ENCODE measurements at places on chromosomes 3 and 15. TPM values are rescaled to one million over a fixed set of nuclear protein-coding genes. Genes with fewer than 3 reads are reported as not detected.
A peak's percentile ranks its signal among the peaks of the same experiment; 100 is the strongest.

DNA sequence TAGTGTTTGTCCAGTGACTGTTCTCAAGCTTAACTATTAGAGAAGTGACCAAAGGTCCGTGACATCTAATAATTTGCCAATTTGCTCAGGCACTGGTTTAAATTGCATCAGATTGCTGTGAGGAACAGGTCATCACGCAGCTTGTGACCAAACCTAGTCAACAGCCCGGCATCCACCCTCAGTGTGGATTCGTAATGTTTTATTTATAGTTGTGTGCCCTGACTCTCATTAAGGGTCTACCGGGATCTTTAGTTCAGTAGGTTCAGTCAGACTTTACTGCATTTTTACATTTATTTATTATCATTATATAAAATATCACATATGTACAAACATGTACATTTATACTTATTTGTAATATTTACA lies 46.4 kb upstream of the PGPEP1L start:
- peaks cover 11% of the 10 kb centered on the region for H3K4me1 ChIP-seq
- no peak for DNase-seq
- H3K27ac ChIP-seq = no peak overlapping the region
- H3K4me3 ChIP-seq = no peak overlapping the region

GRCh38 chr15:44574734-44575133 lies 37.8 kb downstream of the EIF3J start:
- peak overlapping the region; percentile 43 for H3K27ac ChIP-seq
- DNase-seq = no peak
- H3K4me3 ChIP-seq = no peak overlapping the region
- peaks cover 38% of the 10 kb centered on the region for H3K36me3 ChIP-seq

Gene GDPGP1
- total RNA-seq = 12.1 TPM

Gene IMPG2
- 0.29 TPM for total RNA-seq

GRCh38 chr3:10933805-10934481 lies 58.6 kb upstream of the SLC6A1 start:
- no peak overlapping the region for H3K4me3 ChIP-seq
- DNase-seq = no peak
- no peaks in the 10 kb centered on the region for H3K36me3 ChIP-seq
- H3K27ac ChIP-seq = no peak overlapping the region
- no peaks in the 10 kb centered on the region for H3K27me3 ChIP-seq
- no peaks in the 10 kb centered on the region for H3K4me1 ChIP-seq

GRCh38 chr15:76517910-76518309 lies 181.3 kb downstream of the ISL2 start:
- H3K36me3 ChIP-seq = no peaks in the 10 kb centered on the region
- H3K27me3 ChIP-seq = no peaks in the 10 kb centered on the region
- no peak overlapping the region for H3K27ac ChIP-seq
- no peak for DNase-seq

DNA sequence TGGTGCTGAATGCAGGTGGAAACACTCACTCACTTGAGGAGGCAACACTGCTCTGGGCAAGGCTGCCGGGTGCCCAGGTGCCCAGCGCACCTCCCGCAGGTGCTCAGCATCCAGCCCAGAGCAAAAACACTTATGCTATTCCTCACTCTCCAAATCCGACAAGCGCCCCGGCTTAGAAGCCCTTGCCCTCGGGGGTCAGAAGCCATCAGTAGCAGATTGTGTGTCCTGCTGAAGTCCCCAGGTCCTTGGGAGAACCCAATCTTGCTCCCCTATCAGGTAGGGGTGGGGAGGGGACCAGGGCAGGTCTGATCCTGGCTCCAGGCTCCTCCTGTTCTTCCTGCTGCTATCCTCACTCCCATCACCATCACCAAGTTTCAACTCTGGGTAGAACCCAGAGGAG lies 46.7 kb downstream of the TLE3 start:
- H3K36me3 ChIP-seq = peaks cover 53% of the 10 kb centered on the region
- H3K27me3 ChIP-seq = no peaks in the 10 kb centered on the region
- H3K27ac ChIP-seq = no peak overlapping the region

GRCh38 chr15:57969355-57969754 lies 96.2 kb downstream of the ALDH1A2 start:
- no peaks in the 10 kb centered on the region for H3K4me1 ChIP-seq
- no peak overlapping the region for H3K27ac ChIP-seq
- H3K4me3 ChIP-seq = no peak overlapping the region
- DNase-seq = no peak

DNA sequence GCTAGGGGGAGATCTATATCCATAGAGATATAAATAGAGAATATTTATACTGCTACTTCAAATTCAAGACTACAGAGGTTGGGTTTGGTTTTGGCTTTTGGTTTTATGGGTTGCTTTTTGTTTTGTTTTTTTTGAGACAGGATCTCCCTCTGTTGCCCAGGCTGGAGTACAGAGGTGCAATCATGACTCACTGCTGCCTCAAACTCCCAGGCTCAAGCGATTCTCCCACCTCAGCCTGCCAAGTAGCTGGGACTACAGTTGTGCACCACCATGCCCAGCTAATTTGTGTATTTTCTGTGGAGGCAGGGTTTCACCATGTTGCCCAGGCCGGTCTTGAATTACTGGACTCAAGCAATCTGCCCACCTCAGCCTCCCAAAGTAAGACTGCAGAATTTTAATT lies 3.9 kb upstream of the UBL7 start:
- no peak for DNase-seq
- H3K36me3 ChIP-seq = peaks cover 45% of the 10 kb centered on the region
- peaks cover 43% of the 10 kb centered on the region for H3K4me1 ChIP-seq
- no peak overlapping the region for H3K4me3 ChIP-seq
- H3K27ac ChIP-seq = peak overlapping the region; percentile 61
- no peaks in the 10 kb centered on the region for H3K27me3 ChIP-seq

Gene RMDN3
- 34.0 TPM for total RNA-seq

DNA sequence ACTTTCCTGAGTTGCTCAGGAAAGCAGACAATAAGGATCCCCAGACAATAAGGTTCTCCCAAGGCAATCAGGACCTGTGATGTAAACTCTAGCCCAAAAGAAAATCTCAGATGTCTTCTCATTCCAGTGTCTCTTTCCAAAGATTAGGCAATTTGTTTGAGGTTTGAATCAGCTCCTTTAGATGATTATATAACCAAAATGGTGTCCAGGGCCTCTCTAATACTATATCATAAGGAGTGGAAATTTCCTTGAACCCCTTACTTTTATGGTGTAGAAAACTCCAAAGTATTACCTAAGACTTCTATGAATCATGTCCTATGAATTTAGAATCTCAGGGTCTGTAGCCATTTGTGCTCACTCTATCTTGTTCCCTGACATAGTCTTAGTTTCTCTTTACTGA lies 65.9 kb downstream of the GPR176 start:
- DNase-seq = no peak
- H3K36me3 ChIP-seq = no peaks in the 10 kb centered on the region
- no peak overlapping the region for H3K27ac ChIP-seq

Gene GABRR3
- total RNA-seq = not detected

DNA sequence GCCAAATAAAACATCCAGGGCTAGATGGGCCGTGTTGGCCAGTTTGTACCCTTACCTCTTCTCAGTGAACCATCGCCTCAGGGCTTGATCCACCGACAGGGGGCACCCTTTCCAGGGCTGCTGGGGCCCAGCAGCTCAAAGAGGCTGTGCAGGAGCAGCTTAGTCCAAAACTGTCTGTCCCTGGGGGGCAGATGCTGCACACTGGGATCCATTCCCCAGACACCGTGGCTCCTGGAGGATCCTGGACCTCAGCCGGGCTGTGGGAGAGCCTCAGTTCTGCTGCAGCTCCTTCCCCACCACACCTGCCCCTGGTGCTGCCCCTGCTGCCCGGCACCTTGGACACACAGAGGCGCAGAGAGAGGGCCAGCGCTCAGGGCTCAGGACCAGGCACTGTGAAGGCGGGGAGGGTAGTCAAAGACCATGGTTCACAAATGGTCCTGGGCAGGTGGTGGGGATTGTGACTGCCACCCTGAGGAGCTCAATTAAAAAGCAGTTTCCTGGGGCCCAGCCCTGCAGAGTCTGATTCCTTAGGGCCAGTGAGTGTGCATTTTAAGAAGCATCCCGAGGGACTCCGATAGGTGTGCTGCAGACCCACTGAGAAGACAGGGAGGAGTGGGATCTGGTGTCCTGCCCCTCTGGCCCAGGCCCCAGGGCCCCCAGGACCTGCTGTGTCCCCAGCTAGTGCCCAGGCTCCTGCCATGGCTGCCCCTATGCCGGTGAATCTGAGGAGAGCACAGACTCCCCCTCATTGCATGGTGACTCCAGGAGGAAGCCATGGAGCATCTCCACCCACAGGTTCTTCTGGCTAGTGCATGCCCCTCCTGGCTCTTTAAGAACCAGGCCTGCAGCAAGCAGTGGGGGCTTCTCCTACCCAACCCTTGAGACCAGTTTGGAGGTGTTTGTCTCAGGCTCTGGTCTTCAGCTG lies 86.5 kb upstream of the PRR20G start:
- peak; percentile 30 for DNase-seq
- H3K27ac ChIP-seq = no peak overlapping the region
- no peaks in the 10 kb centered on the region for H3K27me3 ChIP-seq
- no peak overlapping the region for H3K4me3 ChIP-seq
- no peaks in the 10 kb centered on the region for H3K4me1 ChIP-seq
- no peaks in the 10 kb centered on the region for H3K36me3 ChIP-seq

DNA sequence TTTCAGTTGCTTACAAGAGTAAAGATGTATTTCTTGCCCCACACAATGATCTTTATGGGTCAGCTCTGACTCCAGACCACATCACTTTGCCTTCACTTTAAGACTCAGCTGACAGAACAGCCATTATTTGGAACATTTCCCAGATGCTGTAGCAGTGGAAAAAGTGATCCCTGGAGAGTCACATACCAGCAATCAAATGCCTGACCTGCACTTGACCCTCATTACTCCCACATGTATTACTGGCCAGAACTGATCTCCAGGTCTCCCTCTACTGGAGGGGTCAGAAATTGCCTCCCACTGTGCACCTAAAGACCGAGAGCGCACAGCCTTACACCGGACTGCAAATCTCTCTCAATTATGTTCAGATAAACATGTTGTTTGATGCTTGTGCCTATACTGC lies 88.6 kb upstream of the ZNF385D start:
- H3K27me3 ChIP-seq = no peaks in the 10 kb centered on the region
- no peak for DNase-seq
- no peak overlapping the region for H3K27ac ChIP-seq

DNA sequence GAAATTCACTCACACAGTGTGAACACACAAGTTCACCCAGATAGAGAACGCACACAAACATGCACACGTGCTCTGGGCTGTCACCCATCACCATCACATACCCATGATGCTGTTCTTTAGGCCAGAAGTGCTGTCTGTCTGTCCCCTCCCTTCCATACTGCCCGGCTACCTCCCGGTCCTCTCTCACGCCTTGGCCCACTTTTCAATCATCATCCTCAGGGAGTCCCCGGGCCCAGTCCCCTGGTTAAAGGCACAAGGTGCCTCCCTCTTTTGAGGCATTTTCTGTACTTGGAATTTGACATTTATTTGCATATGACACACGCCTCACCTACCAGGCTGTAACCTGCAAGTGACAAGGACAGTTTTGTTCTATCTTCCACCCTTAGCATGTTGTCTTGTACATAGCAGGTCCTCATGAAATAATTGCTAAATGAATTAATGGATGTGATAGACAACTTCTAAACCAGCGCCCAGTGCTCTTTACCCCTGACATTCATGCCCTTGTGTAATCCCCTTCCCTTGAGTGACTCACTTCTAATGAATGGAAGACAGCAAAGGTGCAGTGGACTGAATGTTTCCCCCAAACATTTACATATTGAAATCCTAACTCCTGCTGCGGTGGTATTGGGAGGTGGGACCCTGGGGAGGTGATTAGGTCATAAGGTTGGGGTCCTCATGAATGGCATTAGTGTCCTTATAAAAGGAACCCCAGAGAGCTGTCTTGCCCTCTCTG lies 73.9 kb upstream of the ADPGK start:
- no peak overlapping the region for H3K4me3 ChIP-seq
- DNase-seq = no peak
- peaks cover 7% of the 10 kb centered on the region for H3K27me3 ChIP-seq
- no peak overlapping the region for H3K27ac ChIP-seq

DNA sequence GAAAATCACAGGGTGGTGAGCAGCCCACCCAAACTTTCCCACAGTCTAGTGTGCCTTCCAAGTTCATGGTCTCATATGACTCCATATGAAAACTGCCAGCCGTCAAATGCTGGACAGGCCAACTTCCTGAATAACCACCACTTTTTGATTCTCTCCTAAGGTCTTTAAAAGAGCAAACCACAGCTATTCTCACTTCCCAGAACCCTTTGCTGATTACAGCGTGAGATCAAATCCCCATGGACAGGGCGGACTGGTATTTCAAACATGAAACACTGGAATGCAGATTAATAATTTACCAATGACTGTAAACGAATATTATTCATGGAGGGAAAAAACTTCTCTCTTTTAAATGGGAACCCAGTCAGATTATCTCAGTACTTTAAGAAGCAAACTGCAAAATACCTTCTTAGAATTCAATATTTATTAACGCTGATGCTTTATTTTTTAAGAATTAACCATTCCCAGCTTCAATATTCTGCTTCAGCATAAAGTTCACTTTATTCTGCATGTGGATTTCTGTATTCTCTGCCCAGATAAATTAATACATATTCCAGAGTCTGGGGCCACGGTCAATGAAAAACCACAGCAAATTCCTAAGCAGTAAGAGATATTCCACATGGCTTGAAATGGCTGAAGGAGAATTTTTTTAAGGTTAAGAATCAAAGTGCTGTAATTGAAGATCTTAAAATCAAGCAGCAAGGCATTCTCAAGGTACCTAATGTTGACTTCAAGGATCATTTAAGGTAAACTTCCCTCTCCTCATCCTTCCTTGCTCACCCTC lies 42.9 kb downstream of the MYO1E start:
- H3K27ac ChIP-seq = no peak overlapping the region
- no peak for DNase-seq
- peaks cover 17% of the 10 kb centered on the region for H3K27me3 ChIP-seq
- H3K4me1 ChIP-seq = peaks cover 23% of the 10 kb centered on the region
- peaks cover 3% of the 10 kb centered on the region for H3K36me3 ChIP-seq

Gene MASP1
- not detected for total RNA-seq

Gene GOLGA8S
- 0.92 TPM for total RNA-seq

GRCh38 chr3:8069471-8069870 lies 432.2 kb upstream of the LMCD1 start:
- H3K27ac ChIP-seq = no peak overlapping the region
- no peak for DNase-seq
- no peaks in the 10 kb centered on the region for H3K27me3 ChIP-seq
- H3K4me3 ChIP-seq = no peak overlapping the region

GRCh38 chr3:28556195-28556594 lies 207.6 kb upstream of the AZI2 start:
- no peaks in the 10 kb centered on the region for H3K4me1 ChIP-seq
- H3K4me3 ChIP-seq = no peak overlapping the region
- no peak for DNase-seq
- H3K27me3 ChIP-seq = no peaks in the 10 kb centered on the region
- no peaks in the 10 kb centered on the region for H3K36me3 ChIP-seq
- H3K27ac ChIP-seq = no peak overlapping the region

Gene ASB14
- total RNA-seq = not detected

GRCh38 chr3:196708467-196708866 lies 3.6 kb downstream of the CEP19 start:
- H3K4me3 ChIP-seq = no peak overlapping the region
- H3K27me3 ChIP-seq = no peaks in the 10 kb centered on the region
- no peak overlapping the region for H3K27ac ChIP-seq
- DNase-seq = no peak
- peaks cover 6% of the 10 kb centered on the region for H3K36me3 ChIP-seq

Gene NGLY1
- 64.3 TPM for total RNA-seq
